ENCODE measurements at places on chromosomes 11 and 22.

- no peak for DNase-seq
Measured at GRCh38 chr22:32922186-32922585, 120.7 kb downstream of the TIMP3 start.

DNA sequence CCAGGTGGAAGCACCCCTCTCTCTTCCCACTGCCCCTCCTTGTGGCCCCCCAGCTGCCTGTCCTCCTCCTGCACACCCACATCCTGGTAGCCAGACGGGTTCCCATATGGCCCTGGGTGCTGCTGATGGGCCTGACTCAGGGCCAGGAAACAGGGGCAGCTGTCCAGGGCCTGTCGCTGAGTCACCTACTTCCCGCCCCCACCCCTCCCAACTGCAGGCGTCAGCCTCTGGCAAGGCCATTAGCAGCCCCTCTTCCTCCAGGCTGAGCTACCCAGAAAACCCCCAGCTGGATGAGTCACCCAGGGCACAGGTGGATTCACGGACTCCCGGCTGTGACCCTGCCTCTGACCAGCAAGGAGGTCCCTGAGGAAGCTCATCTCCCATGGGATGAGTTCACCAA lies 6.9 kb upstream of the GAL start:
- no peak for DNase-seq

DNA sequence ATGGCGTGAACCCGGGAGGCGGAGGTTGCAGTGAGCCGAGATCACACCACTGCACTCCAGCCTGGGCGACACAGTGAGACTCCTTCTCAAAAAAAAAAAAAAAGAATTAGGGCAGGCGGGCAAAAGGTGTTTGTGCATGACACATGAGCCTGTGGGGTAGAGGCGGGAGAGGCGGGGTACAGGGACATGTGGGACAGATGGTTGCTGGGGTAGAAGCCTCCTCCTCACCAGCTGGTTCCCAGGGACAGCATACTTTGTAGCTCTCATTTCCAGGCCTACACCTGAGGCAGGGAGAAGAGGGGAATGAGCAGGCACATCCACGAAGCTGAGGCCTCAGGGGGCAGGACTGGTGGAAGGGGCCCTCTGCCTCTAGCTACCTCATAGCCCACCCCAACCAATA lies 23.7 kb downstream of the YWHAH start:
- no peak for DNase-seq

- no peak for DNase-seq
Measured at GRCh38 chr11:20458905-20459632, 71.6 kb downstream of the PRMT3 start.

GRCh38 chr11:122036018-122036417 lies 80.0 kb downstream of the BLID start:
- DNase-seq = no peak

- DNase-seq = no peak
Measured at GRCh38 chr11:121483805-121484480, 31.2 kb upstream of the SORL1-AS1 start.

GRCh38 chr22:21734540-21735199 lies 924 bp downstream of the YPEL1 start:
- no peak for DNase-seq

DNA sequence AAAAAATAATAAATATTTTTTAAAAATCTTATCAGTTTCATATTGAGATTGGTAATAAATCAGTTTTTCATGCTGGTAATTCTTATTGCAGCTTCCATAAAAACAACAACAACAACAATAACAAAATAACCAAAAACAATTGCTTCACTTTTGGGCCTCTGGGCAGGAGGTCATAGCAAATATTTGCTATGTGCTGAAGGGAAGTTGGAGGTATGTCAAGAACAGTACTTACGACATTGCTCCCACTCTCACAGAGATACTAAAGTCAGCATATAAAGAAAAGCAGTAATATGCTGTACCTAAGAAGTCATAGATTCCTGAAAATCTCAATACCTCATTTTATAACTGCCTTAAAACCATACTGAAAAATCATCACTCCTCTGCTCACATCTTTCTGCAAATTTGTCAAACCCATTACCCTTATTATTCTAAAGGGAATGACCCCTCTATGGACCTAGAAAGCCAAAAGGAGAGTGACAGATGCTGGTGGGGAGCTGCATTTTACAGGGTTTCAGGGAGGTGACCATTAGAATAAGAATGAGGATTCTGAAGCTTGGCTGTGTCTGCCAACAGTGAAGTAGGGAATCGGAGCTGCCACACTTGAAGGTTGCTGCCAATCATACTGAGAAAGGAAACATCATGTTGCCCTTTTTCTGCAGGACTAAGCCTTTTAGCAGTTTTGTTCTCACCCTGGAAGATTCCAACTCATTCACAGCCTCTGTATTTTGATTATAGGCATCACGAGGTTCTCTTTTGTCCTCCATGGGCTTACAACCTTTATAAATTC lies 742.9 kb downstream of the LRRC4C start:
- no peak for DNase-seq

GRCh38 chr11:2249189-2249916 lies 21.0 kb downstream of the ASCL2 start:
- DNase-seq = no peak

DNA sequence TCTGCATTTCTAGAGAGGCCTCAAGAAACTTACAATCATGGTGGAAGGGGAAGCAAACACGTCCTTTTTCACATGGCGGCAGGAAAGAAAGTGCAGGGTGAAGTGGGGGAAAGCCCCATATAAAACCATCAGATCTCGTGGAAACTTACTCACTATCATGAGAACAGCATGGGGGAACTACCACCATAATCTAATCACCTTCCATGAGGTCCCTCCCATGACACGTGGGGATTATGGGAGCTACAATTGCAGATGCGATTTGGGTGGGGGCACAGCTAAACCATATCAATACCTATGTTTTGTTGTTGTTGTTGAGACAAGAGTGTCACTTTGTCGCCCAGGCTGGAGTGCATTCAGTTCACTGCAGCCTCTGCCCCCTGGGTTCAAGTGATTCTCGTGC lies 29.9 kb downstream of the SFI1 start:
- DNase-seq = no peak

GRCh38 chr22:46803031-46803880 lies 40.8 kb downstream of the TBC1D22A start:
- DNase-seq = no peak

DNA sequence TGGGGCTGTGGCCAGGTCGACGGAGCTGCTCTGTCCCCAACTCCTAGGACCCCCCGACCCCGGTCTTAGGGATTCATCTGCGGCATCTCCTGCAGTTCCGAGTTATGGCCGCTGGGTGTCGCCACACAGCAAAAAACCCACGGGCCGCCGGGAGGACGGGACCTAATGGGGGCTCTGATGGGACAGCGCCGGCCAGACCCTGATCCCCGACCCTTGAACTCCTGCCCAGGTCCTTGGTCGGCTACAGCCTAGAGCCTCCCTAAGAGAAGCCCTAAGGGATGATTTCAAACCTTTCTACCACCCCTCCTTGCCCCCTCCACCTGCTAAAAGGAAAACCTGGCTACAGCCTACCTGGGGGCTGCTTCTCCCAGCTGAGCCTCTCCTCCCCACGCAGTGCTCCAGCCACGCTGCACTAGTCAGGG lies 30.8 kb upstream of the LRRC10B start:
- DNase-seq = no peak

DNA sequence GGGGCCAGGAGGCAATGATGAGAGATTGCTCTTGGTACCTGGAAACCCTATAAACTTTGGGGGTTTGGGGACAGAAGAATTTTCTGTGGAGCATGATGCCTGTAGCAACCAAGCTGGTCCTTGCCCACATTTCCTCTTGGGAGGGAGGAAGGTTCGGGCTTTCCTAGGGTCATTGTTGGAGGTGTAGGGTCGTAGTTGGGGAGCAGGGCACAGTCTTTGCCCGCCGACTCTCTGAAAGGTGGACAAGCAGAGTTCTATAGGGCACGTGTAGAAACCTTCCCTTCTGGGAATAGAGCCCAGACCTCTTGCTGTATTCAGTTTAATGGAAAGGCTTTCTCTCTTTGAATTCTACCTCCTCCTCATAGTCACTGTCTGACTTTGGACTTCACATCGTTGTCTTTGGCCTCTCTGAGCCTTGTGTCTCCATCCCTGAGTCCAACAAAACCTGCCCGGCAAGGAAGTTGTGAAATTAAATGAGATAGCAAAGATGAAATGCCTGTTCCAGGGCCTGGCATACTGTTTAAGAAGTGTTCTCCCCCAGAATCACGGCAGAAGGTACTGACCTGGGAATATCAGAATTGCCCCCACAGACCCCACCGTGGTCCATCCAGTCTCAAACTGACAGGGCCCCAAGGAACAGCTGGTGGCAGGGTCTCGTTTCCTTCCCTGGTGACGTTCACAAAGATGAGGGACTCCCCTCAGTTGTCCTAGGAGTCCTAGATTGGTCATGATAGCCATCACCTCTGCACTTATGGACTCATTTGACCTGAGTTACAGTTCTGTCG lies 1.6 kb downstream of the PRDM11 start:
- DNase-seq = peak; percentile 59

GRCh38 chr11:14275076-14275475 lies 83.9 kb downstream of the RRAS2 start:
- no peak for DNase-seq

DNA sequence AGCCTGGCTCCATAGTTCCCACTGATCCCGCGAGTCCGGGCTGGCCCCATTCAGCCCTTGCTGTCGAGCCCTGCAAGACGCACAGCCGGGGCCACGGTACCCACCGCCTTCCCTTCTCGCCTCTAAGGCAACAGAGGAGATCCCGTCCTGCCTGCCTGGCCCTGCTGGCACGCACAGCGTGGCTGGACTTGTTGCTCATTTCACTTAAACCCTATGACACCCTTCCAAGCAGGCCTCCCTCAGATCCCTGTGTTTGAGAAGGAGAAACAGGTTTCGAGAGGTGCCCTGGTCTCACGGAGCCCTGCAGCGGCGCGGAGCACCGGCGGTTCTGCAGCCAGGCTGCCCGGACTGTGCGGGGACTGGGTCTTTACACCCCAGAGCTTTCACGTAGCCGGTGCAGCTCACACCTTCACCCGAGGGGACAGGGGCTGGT lies 1048.4 kb downstream of the BRD1 start:
- peak; percentile 49 for DNase-seq

GRCh38 chr11:65390996-65391395 lies 4.6 kb downstream of the FRMD8 start:
- no peak for DNase-seq

DNA sequence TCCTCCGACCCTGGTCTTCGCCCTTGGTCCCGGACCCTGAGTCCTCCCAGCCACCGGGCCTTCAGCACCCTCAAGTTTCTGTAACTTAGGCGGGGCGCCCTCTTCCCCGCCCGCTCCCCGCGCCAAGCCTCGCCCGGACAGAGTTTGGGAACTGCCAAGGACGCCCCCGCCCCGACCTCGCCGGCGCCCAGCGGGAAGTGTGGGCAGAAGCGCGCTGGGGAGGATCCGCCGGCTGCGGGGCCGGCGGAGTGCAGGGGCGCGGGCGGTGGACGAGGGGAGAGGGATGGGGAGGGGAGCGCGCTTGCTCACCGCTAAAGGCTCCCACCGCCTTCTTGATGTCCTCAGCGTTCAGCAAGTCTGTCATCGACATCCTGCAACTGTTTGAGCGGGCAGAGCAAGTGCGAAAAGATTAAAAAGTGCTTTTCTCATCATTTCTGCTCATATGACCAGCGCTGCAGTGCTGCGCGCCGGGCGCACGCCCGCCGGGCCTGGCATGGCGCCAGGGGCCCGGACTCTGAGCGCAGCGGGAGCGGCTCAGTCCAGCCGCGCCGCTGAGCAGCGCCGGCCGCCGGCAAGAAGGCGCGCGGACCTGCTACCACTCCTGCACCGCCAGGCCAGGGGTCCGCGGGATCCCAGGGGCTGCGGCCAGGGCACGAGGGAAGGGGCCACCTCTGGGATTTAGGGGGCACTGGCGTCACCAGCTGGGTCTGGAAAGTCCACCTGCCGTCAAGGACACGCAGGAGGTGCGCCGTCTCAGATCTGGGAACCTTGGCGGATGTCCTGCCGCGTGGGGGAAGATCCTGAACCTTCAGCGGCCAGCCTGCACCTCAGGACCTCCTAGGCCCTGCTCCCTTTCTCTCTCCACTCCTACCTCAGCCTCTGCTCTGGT lies at the start of gene PVALB:
Gene PVALB (minus strand): TSS at position 400 of the 889 bp plus-strand sequence. CDS start 30 bp downstream, at position 370.
- DNase-seq = no peak

- no peak for DNase-seq
Measured at GRCh38 chr22:27150544-27150941, 493.2 kb downstream of the MIAT start.

DNA sequence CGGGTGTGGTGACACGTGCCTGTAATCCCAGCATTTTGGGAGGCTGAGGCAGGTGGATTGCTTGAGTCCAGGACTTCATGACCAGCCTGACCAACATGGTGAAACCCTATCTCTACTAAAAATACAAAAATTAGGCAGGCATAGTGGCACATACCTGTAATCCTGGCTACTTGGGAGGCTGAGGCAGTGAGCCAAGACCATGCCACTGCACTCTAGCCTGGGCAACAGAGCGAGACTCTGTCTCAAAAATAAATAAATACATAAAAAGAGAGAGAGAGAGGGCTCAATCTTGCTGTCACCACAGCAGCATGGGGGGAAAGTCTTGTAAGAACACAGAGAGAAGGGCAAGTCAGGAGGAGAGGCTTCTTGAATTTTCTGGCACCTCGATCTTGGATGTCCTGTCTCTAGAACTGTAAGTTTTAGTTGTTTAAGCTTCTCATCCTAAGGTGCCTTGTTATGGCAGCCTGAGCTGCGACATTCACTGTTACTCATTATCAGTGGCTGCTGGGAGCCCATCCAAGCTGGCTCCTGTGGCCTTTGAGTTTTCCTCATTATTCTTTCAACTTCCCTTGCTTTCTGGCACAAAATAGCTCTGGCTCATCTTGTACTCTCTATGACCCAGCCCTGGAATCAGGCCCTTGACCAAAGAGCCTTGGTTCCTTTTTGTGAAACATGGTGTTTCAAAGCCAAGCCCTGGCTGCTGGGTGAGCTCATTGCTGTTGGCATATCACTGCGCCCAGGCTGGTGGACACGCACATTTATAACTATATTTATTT lies 8.0 kb upstream of the PSMC3 start:
- DNase-seq = no peak

GRCh38 chr11:71103266-71103665 lies 149.1 kb downstream of the SHANK2 start:
- no peak for DNase-seq

DNA sequence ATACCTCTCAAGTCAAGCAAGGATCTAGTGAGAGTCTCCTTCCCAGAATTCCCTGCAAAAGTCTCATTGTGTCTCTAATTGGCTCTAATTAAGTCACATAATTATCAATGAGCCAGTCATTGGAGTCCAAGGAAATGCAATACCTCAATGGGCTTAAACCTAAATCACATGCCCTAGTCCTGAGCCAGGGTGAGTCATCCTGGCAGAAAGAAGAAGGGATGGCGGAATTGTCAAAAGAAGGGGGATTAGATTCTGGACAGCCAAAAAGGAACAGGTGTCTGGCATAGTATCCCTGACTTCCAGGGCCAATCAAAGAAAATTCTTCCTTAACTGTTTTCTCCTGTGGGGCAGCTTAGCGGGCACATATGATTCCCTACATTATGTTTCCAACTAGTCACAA lies 25.1 kb upstream of the LDLRAD3 start:
- DNase-seq = no peak

DNA sequence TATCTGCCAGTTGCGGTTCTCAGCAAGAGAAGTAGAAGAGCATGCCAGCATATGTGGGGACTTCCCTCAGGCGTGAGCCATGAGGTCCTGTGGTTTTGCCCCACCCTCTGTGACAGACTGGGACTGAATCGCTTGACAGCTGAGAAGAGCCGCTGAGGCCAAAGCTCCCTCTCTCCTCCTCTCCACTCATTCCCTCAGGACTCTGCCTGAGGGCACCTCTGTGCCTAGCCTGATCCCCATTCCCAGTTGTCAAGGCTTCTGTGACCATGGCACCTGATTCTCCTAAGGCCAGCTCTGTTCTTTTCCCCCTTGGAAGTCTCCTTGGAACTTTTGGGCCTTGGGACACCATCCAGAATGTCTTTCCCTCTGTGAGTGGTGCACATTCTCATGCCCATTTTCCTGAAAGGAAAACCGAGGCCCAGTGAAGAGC lies 27.0 kb downstream of the ART5 start:
- no peak for DNase-seq

All from coronary artery (tissue), 2 donors.